Activated CD8-positive, alpha-beta T cell treated with anti-CD3 and anti-CD28 coated beads for 36 hours (primary cell): ENCODE measurements at places on chromosomes 1 and 21. TPM values are rescaled to one million over a fixed set of nuclear protein-coding genes. Genes with fewer than 3 reads are reported as not detected.

DNA sequence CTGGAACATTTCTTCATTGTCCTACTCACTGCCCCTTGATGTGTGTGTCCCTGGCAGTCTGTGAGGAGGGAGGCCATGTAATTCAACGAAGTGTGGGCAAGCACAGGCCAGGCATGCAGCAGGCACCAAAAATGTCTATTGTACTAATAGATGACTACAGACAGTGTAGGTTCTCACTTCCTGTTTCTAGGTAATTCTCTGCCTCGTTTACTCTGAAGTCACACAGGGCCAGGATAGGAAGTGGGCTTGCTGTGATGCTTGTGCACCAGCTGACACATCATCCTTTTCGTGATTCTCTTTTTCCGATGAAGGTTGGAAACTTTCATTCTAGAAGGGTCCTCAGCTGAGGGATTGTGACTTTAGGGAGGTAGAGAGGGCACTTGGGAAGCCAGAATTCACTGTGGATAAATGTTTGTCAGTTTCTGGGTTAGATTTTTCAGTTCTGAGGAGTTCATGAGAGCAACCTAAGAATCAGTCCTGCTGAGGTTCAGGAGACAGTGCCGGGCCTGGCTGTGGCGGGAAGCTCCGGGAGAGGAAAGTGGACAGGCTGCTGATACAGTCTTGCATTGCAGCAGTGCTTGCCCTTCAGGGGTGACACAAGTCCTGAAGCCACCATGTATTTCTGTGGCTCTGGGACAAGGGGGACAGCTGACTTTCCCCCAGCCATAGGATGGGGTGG, 4.3 kb upstream of the CSF1 start:
- peaks cover 48% of the 10 kb centered on the region for H3K4me1 ChIP-seq
- H3K27me3 ChIP-seq = no peaks in the 10 kb centered on the region
- DNase-seq = peak; percentile 81
- peak overlapping the region; percentile 98 for H3K27ac ChIP-seq
- H3K36me3 ChIP-seq = peaks cover 7% of the 10 kb centered on the region

- no peak overlapping the region for H3K4me3 ChIP-seq
- H3K36me3 ChIP-seq = no peaks in the 10 kb centered on the region
- peak overlapping the region; percentile 5 for H3K27ac ChIP-seq
- H3K4me1 ChIP-seq = peaks cover 55% of the 10 kb centered on the region
- peaks cover 5% of the 10 kb centered on the region for H3K27me3 ChIP-seq
- DNase-seq = no peak
Observed at GRCh38 chr1:156108057-156108456, 6.5 kb upstream of the LMNA start.

- no peaks in the 10 kb centered on the region for H3K27me3 ChIP-seq
- H3K4me1 ChIP-seq = peaks cover 68% of the 10 kb centered on the region
- peak; percentile 59 for DNase-seq
- H3K4me3 ChIP-seq = peak overlapping the region; percentile 75
- peak overlapping the region; percentile 89 for H3K27ac ChIP-seq
- peaks cover 36% of the 10 kb centered on the region for H3K36me3 ChIP-seq
Observed at GRCh38 chr1:9689971-9690381, 38.4 kb downstream of the PIK3CD start.

- H3K4me1 ChIP-seq = no peaks in the 10 kb centered on the region
- H3K27ac ChIP-seq = no peak overlapping the region
Observed at GRCh38 chr1:231187571-231187970, 25.7 kb downstream of the TRIM67 start.

DNA sequence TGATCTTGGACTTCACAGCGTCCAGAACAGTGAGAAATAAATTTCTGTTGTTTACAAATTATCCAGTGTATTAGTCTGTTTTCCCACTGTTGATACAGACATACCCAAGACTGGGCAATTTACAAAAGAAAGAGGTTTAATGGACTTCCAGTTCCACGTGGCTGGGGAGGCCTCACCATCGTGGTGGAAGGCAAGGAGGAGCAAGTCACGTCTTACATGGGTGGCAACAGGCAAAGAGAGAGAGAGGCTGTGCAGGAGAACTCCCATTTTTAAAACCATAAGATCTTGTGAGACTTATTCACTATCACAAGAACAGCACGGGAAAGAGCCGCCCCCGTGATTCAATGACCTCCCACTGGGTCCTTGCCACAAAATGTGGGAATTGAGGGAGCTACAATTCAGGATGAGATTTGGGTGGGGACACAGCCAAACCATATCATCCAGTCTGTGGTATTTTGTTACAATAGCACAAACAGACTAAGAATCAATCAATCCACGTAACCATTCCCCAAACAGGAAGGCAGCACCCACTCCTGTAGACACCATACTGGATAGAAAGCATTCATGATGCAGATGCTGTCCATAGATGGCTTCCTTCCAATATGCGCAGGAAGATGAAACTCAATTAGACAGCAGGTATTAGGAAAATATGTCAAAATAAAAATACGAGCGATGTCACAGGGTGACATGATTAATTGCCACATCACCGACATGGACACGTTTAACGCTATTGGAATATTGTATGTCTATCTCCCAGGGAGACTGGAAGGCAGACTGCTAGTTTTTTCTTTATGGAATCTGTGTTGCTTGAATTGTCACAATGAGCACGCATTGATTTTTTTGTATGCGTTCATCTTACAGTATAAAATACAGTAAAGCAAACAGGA, 22.8 kb downstream of the ECE1 start:
- H3K4me1 ChIP-seq = peaks cover 29% of the 10 kb centered on the region
- no peak for DNase-seq
- H3K27me3 ChIP-seq = no peaks in the 10 kb centered on the region

- no peaks in the 10 kb centered on the region for H3K36me3 ChIP-seq
- no peaks in the 10 kb centered on the region for H3K4me1 ChIP-seq
- peak; percentile 49 for DNase-seq
- peaks cover 5% of the 10 kb centered on the region for H3K27me3 ChIP-seq
Observed at GRCh38 chr1:197868751-197869489, 33.5 kb upstream of the C1orf53 start.

DNA sequence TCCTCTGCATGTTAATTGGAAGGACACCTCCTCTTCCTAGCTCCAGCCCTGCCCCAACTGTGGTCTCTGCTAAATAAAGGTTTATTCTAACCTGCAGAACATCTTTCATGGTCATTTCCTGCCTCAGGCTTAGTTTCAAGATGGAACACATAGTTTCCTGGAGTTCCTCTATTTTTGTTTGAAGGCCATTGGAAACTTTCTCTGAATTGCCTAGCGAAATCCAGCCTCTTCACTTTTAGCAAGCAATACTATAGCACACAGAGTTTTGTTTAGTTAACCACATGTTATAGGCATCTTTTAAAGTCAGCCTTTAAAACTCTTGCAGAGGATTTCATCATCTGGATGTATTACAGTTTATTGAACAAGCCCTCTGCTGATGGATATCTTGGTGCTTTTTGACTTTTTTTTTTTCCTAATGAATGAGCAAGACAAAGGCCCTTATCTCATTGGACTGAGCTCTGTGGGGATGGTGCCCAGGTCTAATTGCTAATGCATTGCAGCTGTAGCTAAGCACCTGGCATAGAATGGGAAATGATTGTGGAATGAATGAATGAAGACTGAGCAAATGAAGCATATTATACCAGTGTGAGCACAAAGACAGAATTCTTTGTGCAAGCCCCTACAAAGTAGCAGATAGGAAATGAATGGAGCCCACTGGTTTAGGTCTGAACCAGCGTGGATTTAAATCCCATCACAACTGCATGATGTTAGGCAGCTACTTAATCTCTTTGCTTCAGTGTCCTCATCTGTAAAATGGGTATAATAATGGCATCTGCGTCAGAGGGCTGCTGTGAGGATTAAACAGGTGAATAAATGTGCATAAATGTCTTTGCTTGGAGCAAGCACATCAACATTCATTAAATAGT, 641 bp upstream of the CFAP107 start:
- peaks cover 4% of the 10 kb centered on the region for H3K36me3 ChIP-seq
- peaks cover 39% of the 10 kb centered on the region for H3K27me3 ChIP-seq
- H3K4me1 ChIP-seq = peaks cover 2% of the 10 kb centered on the region
- no peak overlapping the region for H3K27ac ChIP-seq

GRCh38 chr1:223048026-223048425, 95.0 kb downstream of the TLR5 start:
- H3K27ac ChIP-seq = no peak overlapping the region
- H3K27me3 ChIP-seq = peaks cover 1% of the 10 kb centered on the region
- no peaks in the 10 kb centered on the region for H3K4me1 ChIP-seq
- no peak for DNase-seq

GRCh38 chr1:48396208-48396607, 75.8 kb downstream of the SPATA6 start:
- no peaks in the 10 kb centered on the region for H3K36me3 ChIP-seq
- H3K4me1 ChIP-seq = no peaks in the 10 kb centered on the region
- DNase-seq = no peak
- H3K4me3 ChIP-seq = no peak overlapping the region
- no peaks in the 10 kb centered on the region for H3K27me3 ChIP-seq

Gene ADORA3
- total RNA-seq = not detected

Gene CYP4B1
- not detected for total RNA-seq
